Activated CD4-positive, CD25-positive, alpha-beta regulatory T cell treated with anti-CD3 and anti-CD28 coated beads, Interleukin-2, amount 50 U/mL, for 16 hours (primary cell): ENCODE measurements at places on chromosomes 5 and 9.

- no peak for DNase-seq
These were observed 12.2 kb downstream of the DAB2IP start for GRCh38 chr9:121663591-121663990.

DNA sequence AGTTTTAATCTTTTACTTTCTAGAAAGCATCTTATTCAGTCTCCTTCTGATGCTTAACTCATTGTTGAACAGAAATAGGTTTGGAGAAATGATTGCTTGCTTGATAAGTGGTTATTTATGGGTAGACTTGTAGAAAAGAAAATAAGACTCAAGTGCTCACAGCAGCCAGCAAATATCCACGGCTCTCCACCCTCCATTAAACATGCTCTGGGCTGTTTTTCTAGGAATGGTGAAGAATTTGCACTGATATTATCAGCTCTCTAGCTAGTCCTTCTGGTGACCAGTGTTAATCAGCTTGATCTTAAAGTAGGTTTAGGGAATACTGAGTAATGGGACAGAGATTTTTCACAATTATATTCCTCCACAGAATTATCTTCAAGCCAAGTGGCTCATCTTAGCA is 60.6 kb downstream of the SLC1A3 start:
- no peak for DNase-seq

DNA sequence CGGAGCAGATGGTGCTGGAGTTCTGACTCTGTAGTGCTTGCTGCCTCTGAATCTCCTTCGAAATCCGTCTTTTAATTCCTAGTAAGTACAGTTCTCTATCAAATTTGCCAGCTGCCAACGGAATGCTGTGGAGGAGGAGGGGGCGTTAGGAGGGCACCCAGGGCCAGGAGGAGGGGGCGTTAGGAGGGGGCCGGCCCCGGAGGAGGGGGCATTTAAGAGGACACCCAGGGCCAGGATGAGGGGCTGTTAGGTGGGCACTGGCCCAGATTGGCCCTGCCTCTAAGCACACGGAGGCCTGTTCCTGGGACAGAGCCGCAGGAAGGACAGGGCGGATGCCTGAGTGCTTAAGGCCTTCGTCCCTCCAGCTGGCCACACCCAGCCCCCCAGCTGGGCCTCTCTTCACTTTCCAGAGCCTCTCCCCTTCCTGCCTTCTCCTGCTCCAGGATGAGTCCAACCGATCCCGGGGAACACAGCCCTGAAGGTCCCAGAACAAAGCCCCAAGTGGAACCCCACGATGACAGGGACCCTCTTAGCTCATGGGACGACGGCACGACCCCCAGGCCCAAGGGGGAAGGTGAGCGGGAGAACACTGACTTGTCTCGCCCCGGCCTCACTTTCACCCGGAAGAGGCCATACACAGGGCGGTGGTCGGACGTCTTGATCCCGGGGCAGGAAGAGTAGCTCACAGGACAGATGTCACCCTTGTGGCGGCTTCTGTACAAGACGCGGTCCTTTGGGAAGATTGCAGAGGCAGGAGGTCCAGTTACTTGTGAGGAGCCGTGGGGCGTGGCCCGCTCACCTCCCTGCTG is 9.8 kb downstream of the INPP5E start:
- DNase-seq, result no peak

- no peak for DNase-seq
These were observed 4.8 kb downstream of the TOR2A start for GRCh38 chr9:127730262-127730661.

- no peak for DNase-seq
These were observed 92.6 kb downstream of the LIFR start for GRCh38 chr5:38463634-38464521.

GRCh38 chr5:111641533-111642233 is 115.3 kb downstream of the NREP start:
- DNase-seq, result no peak

DNA sequence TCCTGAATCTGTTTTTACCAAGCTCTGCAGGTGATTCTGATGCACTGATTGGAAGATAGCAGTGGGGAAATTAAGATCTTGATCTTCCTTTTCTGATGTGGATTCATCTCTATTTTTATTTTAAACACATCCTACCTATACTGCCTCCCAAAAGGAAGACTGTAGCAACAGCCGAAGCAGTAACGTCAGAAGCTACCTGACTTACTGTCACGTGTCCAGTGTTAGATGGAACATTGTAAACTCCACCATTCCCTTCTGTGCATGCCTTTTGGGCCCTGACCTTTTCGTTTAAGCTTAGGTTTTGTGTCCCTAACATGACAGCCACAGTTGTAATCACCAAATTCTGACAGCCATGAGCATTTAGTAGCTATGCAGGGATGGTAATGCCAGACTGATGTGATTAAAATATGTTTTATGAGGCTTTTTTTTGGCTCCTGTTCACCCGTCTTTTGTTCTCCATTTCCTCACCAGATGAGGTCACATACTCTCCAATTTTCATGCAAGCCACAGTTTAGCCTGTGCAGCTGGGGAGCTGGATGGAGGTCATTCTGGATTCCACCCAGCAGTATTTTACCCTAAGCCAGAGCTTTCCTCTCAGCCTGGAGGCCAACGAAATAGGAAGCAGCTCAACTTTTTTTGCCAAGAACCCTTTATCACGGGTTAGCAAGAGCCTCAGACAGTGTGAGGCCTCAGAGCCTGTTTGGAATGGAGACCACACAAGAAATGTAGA is 15.6 kb upstream of the FOXD1 start:
- no peak for DNase-seq
